ENCODE measurements at places on chromosomes 5 and 9.
A peak's percentile ranks its signal among the peaks of the same experiment; 100 is the strongest.

DNA sequence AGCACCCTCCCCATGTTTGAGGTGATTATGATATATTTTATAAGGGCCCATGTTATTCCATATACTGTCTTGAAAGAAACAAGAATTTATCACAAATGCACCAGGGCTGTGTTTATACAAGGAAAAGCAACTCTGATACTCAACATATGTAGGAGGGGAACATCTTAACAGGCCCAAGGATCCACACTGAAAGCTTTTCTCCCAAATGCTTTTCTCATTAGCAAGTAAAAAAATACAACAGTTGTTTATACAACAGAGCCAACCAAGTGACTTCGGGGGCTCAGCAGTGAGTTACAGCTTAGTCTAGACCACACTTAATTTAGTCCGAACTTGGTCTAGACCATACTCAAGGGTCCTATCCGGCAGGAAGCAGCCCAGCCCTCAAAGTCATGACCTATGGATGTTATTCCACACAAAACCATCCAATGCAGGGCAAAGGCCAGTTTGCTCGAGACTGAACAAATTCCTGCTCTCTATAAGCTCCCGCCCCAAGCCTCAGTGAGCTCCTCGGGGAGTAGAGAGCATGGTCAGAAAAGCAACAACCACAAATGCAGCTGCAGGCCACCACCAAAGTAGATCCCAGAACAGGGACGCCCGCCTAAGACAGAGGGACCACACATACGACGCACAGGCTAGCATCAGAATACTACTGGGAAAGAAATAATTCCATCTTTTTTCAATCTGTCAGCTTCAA, 6.8 kb downstream of the GZMK start:
- no peak for DNase-seq

- DNase-seq: no peak
Measured at GRCh38 chr5:75340714-75341478, 3.9 kb downstream of the HMGCR start.

DNA sequence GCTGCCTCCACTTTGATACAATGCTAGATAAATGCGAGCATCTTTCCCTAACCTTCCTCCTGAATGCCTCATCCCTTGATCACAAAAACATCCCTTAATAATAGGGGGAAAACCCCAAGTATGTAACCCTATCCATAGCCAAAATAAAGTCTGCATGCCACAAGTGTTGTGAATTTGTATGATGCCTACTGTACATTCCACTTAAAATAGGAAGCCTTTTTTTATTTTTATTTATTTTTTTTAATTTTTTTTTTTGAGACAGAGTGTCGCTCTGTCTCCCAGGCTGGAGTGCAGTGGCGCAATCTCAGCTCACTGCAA, 207.0 kb downstream of the AOPEP start:
- no peak for DNase-seq

GRCh38 chr5:156942064-156942463, 21.0 kb downstream of the TIMD4 start:
- DNase-seq: no peak

- DNase-seq: no peak
Measured at GRCh38 chr5:111117136-111117535, 25.0 kb downstream of the WDR36 start.

GRCh38 chr5:151660616-151661495, 25.9 kb downstream of the SPARC start:
- no peak for DNase-seq

DNA sequence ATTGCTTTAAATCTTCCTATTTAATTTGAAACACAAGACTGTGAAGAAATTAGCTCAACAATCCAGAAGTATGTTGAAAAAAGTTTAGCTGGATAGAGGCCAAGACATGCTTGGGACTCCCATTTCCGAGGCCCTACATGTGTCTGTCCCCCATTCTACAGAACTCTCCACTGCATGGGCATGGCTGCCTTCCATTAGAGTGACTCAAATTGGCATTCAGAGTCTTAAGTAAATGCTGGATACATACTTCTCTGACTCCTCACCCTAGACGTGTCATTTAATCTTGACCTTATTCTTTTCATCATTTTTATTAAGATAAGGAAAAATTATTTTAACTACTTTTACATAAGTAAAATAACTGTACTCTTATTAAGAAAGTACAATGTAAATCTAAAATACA, 530.4 kb upstream of the CDH9 start:
- peak; percentile 63 for DNase-seq

GRCh38 chr5:158857976-158858375, 241.7 kb downstream of the EBF1 start:
- DNase-seq: no peak

GRCh38 chr9:114681594-114682332, at the start of gene TEX48:
TEX48 (minus strand) TSS chr9:114682192; CDS start chr9:114671723, 10,469 bp downstream.
- DNase-seq: no peak

- DNase-seq: no peak
Measured at GRCh38 chr5:122916490-122916889, 71.1 kb downstream of the SNX24 start.

- no peak for DNase-seq
Measured at GRCh38 chr9:715300-715699, 126.2 kb upstream of the DMRT1 start.

DNA sequence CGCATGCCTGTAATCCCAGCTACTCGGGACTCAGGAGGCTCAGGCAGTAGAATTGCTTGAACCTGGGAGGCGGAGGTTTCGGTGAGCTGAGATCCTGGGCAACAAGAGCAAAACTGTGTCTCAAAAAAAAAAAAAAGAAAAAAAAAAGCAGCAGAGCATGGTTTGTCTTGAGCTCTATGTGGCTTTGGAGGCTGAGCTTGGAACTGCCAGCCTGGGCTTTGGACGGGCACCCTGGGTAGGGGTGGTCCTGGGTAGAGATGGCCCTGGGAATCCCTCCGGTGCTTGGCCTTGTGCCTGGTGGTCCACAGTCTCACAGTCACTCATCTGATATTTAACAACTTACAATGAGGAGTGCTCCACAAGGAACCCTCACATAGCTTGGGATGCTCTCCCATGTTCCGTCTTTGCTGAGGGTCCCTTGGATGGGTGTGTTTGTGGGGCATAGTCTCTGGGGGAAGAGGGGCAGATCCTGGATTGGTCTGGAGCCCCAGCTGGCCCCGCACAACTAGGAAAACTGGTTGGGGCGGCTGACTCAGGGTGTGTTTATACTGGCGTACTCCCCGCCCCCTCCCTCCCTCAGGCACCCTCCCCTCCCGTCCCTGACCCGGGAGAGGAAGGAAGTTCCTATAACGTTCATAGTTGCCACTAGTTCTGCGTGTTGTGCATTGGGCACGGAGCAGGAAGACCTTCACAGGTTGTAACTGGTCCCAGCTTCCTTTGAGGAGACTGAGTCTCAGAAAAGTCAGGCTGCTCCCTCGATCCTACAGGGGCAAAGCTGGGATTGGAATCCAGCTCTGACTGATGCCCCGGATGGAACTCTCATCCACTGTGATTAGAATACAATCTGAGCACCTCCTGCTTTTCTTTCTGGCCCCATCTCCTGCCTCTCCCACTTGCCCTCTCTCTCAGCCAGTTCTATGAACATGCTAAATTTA, 11.2 kb downstream of the IER5L start:
- DNase-seq: no peak

- DNase-seq: no peak
Measured at GRCh38 chr5:123906698-123907295, 394.8 kb downstream of the CSNK1G3 start.

GRCh38 chr5:125836256-125836655, 587.0 kb upstream of the GRAMD2B start:
- no peak for DNase-seq

GRCh38 chr9:127178686-127179632, 56.5 kb upstream of the ANGPTL2 start:
- no peak for DNase-seq

DNA sequence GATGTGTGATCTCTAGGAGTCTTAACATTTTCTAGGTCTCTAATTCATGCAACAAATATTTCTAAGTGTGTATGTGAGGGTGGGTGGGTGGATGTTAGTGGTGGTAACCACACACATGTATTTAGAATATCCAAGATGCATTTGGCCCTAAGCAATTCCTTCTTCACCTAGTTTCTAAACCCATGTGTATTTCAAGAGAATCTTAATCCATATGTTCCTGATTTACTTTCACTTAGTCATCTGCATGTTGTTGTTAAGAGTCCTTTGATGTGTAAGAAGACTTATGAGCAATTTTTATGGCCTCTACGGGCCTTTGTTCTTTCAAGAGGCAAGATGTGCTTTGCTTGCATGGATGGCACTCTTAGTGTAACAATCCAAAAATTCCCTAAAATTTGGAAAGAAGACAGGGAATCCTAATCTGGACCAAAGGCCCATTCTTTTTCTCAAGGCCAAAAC, 282.6 kb downstream of the SPATA31D1 start:
- DNase-seq: peak; percentile 72

DNA sequence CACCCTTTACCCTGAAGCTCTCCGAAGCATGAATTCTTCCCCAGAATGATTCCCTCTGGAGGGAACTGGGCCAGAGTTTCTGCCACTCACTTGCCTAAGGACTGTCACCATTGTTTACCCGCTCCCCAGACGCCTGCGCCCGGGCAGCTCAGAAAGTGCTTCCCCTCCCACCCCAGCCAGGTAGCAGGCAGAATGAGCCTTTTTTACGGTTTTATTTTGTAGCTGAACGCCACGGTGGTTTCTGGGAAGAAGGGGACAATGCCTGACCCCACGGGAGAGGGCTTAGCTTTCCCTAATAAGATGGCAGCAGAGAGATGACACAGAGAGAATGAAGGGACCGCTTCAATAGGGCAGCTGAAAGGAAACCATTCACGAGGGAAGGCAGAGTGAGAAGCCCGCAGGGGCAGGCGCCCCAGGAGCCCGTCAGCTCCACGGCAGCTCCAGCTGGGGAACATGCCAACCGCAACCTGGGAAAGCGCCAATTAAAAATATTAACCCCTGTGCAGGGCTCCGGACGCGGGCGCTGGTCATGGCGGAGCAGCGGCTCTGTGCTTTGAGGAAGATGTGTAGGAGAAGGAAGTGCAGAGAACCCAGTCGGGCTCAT, 20.4 kb upstream of the NTNG2 start:
- DNase-seq: no peak

DNA sequence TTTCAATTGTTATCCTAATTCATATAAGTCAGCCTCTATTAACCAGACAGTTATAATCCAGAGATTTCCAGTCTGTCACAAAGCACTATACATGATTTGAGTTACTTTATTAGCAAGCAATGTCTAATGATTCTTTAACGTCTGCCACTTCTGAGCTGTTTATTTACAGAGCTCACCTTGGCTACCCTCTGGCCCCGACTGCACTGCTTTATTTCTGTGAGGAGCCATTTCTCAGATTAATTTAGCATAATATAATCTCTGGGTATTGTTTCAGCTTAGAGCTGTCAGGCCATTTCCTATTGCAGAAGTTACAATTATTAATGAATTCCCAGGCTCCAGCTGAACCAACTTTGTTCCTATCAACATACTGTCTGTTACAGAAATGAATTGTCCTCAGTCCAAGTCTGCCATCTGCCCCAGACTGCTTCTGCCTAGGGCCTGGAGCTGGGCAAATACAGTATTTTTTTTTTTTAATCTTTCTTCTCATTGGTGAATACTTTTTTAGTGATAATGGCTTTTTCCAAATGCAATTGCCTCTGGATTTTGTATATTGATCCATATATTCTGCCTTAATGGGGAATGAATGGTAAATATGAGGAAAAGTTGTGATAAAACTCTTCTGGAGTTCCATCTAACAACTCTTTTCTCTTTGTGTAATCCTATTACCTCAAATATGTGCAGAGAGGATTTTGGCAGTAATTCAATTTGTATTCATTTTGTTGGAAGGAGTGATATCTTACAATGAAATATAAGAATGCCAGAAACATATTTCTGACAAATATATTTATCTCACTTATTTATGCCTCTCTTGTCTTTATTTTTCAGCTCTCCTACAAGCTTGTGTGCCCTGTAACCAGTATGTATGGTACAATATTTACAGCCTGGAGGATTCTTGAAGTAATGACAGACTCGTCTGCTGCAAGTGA, 104.7 kb downstream of the FOCAD start:
- no peak for DNase-seq

DNA sequence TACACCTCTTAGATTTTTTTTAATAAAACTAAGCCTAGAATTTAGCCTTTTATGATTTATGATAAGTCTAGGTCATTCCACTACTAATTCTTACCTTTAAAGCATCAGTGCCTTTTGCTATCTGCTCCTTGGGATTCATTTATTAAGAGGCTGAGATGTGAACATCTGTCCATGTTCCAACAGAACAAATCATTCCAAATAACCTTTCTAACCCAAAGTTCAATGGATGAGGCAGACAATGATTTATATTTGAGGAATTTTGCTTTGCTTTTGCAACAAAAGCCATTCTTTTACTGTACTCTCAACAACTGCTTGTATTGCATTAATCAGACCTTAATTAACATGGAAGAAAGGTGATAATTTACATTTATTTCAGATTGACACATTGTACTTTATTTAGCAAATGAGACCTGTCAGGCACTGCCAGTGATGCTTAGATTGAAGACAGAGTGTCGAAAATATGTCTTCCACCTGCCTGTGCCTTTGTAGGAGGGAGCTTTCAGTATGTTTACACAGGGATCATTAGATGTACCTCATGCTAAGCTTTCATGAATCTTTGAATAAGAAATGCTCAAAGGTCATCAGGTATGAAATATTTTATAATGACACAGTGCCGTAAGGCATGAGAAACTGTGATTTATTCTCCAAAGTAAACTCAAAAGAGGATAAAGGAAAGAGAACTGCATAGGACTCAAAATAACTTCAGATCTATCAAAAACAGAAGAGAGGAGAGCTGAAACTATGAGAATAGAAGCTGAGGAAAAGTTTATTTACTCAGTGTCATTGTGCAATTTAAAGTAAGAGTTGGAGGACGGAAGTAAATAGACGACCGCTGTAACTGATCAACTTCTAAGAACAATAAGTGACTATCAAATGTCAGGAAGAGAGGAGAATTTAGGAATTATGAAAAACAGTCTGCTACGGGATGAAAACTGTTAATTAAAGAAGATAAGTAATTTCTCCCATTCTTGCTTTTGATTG, 36.7 kb upstream of the IZUMO3 start:
- no peak for DNase-seq

- peak; percentile 24 for DNase-seq
Measured at GRCh38 chr9:81182431-81182830, 506.9 kb downstream of the TLE1 start.

DNA sequence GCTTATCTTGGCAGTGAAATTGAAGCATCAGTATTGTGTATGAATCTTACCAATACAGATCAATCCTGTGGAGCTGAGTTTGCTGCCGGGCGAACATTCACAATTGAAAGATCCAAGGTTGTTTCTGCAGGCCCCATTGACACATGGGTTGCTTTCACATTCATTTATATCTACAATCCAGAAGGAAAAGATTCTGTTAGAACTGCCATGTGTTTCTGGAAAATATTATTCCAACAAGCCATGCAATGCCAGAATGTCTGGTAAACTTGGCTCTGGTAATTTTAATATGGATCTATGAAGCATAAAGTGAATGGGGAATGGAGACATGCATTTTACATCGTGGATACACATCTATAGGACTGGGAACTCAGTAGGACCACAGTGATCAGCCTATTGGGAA, 180.8 kb downstream of the FBN2 start:
- no peak for DNase-seq
